ENCODE measurements at places on chromosomes 7 and 10.

GRCh38 chr10:5317547-5318107 lies 47.1 kb upstream of the UCN3 start:
- no peaks in the 10 kb centered on the region for H3K27me3 ChIP-seq
- no peak overlapping the region for H3K4me3 ChIP-seq

- H3K4me1 ChIP-seq, result peaks cover 21% of the 10 kb centered on the region
- peak overlapping the region; percentile 21 for H3K27ac ChIP-seq
- peak; percentile 93 for ATAC-seq
- H3K36me3 ChIP-seq, result no peaks in the 10 kb centered on the region
- H3K27me3 ChIP-seq, result no peaks in the 10 kb centered on the region
Measured at GRCh38 chr10:44864637-44865288, 46.4 kb upstream of the TMEM72 start.

DNA sequence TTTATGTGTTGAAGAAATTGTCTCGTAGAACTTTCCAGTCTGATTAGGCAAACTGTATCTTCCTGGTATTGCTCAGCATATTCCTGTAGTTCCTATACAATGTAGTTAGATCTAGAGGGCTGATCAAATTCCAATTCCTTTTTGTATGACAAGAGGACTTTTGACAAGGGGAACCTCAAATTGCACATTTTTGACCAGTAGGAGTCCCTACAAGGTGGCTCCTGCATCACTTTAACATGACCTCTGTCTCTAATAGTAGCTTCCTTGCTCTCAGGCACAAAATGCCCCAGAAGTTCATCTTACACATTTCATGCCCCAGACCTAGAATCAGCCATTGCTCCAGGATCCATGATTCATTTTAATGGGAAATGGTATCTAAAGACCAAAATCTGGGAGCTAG lies 18.7 kb downstream of the HERPUD2 start:
- peaks cover 4% of the 10 kb centered on the region for H3K4me1 ChIP-seq
- H3K36me3 ChIP-seq, result no peaks in the 10 kb centered on the region
- no peaks in the 10 kb centered on the region for H3K27me3 ChIP-seq
- ATAC-seq, result no peak
- H3K4me3 ChIP-seq, result no peak overlapping the region

GRCh38 chr7:85230623-85231022 lies 43.8 kb upstream of the SEMA3D start:
- no peaks in the 10 kb centered on the region for H3K4me1 ChIP-seq
- H3K27ac ChIP-seq, result no peak overlapping the region
- no peaks in the 10 kb centered on the region for H3K27me3 ChIP-seq
- ATAC-seq, result no peak

Measured in gastroesophageal sphincter (tissue), 4 donors.